ENCODE measurements at places on chromosomes 3 and 15.

DNA sequence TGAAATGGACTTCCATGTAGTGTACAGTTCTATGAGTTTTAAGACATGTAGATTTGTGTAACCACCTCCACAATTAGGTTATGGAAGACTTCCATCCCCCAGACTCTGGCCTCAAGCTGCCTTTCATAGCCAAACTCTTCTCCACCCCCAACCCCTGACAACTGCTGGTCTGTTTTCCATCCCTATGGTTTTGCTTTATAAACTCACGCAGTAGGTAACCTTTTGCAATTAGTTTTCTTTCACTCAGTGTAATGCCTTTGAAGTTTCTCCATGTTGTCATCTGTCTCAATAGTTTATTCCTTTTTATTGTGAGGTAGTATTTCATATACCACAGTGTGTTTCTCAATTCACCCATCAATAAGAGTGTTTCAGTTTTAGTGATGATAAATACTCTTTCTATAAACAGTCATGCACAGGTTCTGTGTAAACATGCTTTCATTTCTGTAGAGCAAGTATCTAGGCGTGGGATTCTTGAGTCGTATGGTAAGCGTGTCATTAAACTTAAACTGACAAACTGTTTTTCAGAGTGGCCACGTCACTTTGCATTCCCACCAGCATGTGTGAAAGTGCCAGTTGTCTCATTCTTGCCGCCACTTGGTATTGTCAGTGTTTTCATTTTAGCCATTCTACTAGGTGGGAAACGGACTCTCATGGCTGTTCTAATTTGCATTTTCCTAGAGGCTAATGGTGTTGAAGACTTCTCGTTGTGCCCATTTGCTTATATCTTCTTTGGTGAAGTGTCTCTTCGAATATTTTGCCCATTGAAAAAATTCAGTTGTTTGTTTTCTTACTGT lies 47.3 kb upstream of the ALDH1A3 start:
- no peak for DNase-seq

DNA sequence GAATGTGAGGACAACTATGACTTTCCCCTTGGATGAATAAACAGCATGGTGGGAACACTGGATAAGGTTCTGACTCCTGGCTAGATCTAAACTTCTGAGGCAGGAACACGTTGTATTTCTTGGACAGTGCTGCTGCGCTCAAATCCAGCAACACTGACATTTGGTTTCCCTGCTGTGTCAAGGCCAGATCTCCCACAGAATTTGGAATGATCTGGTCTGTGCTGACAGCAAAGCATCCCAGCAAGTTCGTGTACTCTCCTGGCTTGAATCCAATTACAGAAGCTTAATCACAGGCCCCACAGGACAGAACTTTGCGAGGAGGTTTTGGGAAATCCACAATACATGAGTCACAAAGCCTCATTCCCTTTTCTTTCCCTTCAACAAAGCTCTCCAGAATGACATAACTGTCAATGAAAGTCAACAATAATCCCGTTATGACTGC lies 92.5 kb downstream of the ADAMTS9 start:
- DNase-seq: no peak

GRCh38 chr3:66490214-66490613 lies 10.6 kb downstream of the LRIG1 start:
- DNase-seq: no peak

- no peak for DNase-seq
Measured at GRCh38 chr3:132756108-132756650, 34.0 kb upstream of the NPHP3 start.

- DNase-seq: no peak
Measured at GRCh38 chr3:151644986-151645385, 88.7 kb upstream of the AADACL2 start.

GRCh38 chr3:64890006-64890405 lies 202.2 kb upstream of the ADAMTS9 start:
- DNase-seq: no peak

DNA sequence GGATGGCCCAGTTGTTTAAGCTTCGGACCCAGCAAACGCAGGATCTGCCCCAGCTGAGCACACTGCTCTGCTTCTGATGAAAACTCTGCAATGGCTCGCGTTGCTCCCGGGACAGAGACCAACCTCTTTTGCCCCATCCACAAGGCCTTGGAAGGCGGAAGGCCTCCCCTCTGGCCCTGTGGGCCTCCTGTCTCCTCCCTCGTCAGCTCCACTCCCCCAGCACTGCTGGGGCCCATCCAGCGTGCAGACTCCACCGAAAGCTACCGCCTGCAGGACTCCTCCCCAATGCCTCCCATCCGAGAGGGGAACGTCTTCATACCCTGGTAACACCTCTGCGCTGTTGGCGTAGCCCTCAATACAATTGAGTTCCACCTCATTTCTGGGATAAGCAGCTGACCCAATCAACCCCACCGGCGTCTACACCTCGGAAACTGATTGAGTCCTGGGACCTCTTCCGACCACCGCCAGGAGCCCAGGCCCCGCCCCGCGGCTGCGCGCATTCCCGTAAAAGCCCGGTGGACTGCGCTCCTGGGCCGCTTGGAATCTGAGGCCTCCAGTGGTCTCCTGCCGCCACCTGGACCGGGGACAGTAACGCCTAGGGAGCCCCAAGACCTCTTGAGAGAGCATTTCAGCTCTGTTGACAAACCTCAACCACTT lies at the start of gene PRR23E:
PRR23E (plus strand) TSS at position 556 of the 657 bp plus-strand sequence. CDS start 3,555 bp downstream, outside the sequence.
- no peak for DNase-seq

DNA sequence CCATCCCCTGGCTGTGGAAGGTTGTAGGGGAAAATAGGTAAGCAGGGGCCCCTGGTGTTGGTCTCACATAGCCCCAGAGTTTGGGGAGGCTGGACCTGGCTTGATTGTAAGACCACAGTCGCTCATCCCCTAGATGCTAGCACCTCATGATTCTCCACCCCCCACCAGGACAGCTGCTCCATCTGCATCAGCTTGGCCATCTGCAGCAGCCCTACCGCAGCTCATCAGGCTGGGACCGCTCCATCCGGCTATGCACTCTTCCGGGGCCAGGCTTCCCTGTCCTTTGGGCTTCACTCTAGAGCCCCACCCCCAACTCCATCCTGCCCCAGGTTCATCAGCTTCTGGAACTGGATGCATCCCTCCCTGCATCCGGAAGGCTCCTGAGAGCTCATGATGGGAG lies 12.6 kb downstream of the SCN5A start:
- no peak for DNase-seq

GRCh38 chr15:34879107-34879506 lies 83.8 kb upstream of the ACTC1 start:
- DNase-seq: no peak

DNA sequence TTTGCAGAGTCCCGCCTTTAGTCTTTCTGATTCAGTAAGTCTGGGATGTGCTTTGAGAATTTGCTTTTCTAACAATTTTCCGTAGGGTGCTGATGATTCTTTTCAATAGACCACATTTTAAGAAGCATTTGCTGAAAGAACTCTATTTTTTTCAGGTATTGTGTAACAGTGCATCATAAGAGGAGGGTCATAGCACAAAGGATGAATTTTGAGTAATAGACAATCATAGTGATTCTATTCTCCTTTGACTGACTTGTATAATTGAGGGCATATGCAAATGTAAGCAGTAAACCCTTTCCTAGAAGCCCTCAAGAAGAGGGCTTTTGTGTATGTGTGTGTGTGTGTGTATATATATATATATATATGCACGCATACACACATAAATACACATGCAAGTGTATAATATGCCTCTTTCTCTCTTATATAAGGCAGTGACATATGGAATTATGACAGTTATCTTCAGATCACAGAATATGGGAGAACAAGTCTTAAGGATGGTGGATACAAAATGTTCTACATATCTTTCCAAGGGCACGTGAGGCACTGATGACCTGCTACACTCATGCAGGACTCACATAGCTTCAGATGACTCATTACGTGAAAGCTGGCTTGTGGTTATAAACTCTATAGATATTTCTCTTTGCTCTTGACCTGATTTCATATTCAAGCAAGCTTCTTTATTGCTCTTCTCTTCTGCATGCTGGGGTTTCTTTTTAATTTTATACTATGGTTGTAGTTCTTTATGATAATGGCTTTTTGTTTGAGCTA lies 6.5 kb upstream of the PLSCR1 start:
- peak; percentile 34 for DNase-seq

DNA sequence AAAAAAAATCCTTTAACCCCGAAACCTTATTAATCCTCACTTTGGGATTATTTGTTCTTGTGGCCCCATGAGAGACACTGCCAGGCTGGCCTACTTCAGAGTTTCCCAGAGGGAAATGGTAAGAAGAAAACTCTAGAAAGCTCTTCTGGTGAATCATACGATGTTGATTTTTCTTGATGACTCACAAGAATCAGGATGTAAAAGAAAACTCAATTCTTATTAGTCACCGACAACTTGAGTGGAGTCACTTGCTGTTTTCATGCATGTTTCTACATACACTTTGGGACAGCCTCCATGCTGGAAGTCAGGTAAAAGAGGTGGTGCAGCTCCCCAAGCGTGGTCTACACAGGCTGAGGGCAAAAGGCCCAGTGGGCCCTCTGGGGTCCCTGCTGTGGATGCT lies 42.8 kb downstream of the MYO5C start:
- DNase-seq: peak; percentile 41

DNA sequence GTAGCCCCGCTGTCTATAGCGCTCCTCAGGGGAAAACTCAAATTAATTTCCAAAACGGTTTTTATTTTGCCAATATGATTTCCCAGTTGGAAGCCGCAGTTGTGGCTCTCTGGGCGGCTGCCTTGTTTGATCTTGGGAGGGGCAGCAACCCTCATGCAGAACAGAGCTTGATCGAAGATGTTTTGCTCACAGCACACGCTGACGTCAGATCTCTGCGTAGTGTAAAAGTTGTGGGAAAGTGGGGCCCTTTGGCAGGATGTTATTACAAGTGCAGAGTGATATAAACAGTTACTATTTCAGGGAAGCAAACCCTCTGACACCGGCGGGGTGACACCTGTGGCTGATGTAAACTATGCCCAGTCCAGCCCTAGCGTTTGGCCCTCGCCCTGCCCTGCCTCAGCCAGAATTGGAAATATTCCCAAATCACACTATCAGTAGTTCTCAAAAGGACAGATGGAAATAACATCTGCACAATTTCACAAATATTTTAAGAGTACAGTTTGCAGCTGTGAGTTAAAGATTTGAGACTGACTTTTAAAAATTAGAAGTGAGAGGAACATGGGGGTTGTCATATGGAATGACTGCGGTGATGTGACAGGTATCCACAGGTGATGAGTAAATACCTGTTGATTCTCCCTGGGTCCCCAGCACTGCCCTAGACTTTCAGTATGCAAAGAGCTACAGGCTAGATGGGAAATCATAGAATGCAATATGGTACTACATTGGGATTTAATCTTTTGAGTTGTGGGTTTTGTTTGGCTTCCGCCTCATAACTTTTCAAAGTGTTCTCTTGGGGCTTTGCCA lies 1.7 kb downstream of the SYNM start:
- DNase-seq: no peak

GRCh38 chr3:156803952-156804741 lies 22.0 kb upstream of the LEKR1 start:
- no peak for DNase-seq
